Esophagus squamous epithelium (tissue), 5 donors: ENCODE measurements at places on chromosomes 4 and X.

- H3K27me3 ChIP-seq: no peaks in the 10 kb centered on the region
- H3K4me3 ChIP-seq: no peak overlapping the region
- no peak overlapping the region for H3K27ac ChIP-seq
- DNase-seq: no peak
Measured at GRCh38 chr4:121726642-121727268, 30.0 kb upstream of the ANXA5 start.

DNA sequence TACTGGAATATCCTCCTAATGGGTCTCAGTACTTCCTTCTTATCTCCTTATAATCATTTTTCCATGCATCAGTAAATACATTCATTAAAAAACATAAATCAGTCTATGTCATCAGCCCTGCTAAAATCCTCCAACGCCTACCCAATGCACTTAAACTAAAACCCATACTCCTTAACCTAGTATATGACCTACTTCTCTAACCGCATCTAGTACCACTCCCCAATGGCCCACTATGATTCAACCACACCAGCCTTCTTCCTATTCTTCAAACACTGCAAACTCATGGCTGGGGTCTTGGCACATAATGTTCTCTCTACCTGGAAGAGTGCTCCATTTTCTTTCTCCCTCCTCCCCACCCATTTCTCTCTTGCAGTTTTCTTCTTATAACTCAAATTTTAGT lies 18.7 kb downstream of the TEC start:
- H3K4me1 ChIP-seq: no peaks in the 10 kb centered on the region
- no peaks in the 10 kb centered on the region for H3K36me3 ChIP-seq
- no peak overlapping the region for H3K4me3 ChIP-seq
- DNase-seq: no peak
- H3K27ac ChIP-seq: no peak overlapping the region

DNA sequence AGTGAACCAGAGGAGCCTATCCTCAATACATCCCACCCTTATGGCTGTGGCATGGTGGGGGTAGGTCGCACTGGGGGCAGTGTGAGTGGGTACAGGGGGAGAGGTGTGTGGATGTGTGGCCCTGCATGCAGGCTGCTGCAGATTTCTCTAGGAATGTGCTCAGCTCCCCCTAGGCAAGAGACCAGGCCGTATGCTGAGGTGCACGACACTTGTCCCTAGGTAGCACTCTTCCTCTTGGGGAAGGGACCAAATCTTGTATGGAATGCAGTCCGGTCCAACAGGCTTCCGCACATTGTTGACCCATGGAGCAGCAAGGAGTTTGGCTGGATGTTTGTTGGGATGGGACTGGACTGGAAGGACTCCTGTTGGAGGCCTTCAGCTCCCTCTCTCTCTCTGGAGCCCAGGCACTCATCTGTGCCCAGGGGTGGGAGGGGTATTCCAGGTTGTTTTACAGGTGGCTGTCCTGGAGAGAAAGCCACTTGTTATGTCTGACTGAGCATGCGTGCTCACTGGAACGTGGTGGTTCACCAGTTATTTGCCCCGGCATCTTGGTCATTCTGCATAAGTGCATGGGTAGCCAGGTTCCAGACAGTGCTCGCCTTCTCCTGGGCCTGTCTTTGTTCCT lies 55.1 kb downstream of the NBDY start:
- no peaks in the 10 kb centered on the region for H3K4me1 ChIP-seq
- no peaks in the 10 kb centered on the region for H3K27me3 ChIP-seq
- no peaks in the 10 kb centered on the region for H3K36me3 ChIP-seq
- no peak for DNase-seq

GRCh38 chr4:25358515-25359275 lies 18.4 kb upstream of the ANAPC4 start:
- H3K27ac ChIP-seq: no peak overlapping the region
- no peak for DNase-seq
- H3K4me3 ChIP-seq: no peak overlapping the region
- no peaks in the 10 kb centered on the region for H3K27me3 ChIP-seq

GRCh38 chr4:19910861-19911525 lies 340.7 kb upstream of the SLIT2 start:
- H3K4me1 ChIP-seq: no peaks in the 10 kb centered on the region
- H3K36me3 ChIP-seq: no peaks in the 10 kb centered on the region
- no peak overlapping the region for H3K27ac ChIP-seq
- no peak overlapping the region for H3K4me3 ChIP-seq

- no peak overlapping the region for H3K4me3 ChIP-seq
- DNase-seq: no peak
- H3K4me1 ChIP-seq: no peaks in the 10 kb centered on the region
- H3K27me3 ChIP-seq: no peaks in the 10 kb centered on the region
- H3K36me3 ChIP-seq: no peaks in the 10 kb centered on the region
Measured at GRCh38 chr4:70236125-70236524, 6.3 kb upstream of the CSN3 start.

GRCh38 chr4:164779811-164780216 lies 25.9 kb downstream of the SMIM31 start:
- H3K36me3 ChIP-seq: no peaks in the 10 kb centered on the region
- DNase-seq: no peak
- H3K27ac ChIP-seq: no peak overlapping the region

- H3K4me1 ChIP-seq: no peaks in the 10 kb centered on the region
- DNase-seq: no peak
- no peak overlapping the region for H3K27ac ChIP-seq
Measured at GRCh38 chr4:120445186-120445585, 378.5 kb upstream of the MAD2L1 start.

- DNase-seq: no peak
- no peaks in the 10 kb centered on the region for H3K36me3 ChIP-seq
- peak overlapping the region; percentile 80 for H3K27ac ChIP-seq
- peak overlapping the region; percentile 63 for H3K4me3 ChIP-seq
- no peaks in the 10 kb centered on the region for H3K27me3 ChIP-seq
Measured at GRCh38 chr4:40316333-40316781, 18.8 kb upstream of the CHRNA9 start.

DNA sequence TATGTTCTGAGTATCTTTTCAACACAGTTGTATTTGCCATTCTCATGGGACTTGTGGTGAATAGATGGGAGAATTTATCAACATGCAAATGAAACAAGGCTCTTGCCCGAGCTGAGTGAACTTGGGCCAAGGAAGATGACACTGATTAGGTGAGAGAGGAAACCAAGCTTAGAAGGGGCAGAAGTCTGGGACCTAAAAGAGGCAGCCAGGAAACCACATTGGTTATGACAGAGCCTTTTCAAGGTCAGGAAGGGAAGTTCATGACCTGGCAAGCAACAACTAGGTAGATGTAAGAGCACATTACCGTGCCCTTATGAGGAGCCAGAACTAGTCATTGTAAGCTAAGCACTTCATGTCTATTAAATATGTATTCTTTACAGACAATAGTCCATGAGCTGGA lies 590.3 kb downstream of the PACRGL start:
- DNase-seq: no peak
- no peak overlapping the region for H3K4me3 ChIP-seq
- H3K27me3 ChIP-seq: no peaks in the 10 kb centered on the region
- no peak overlapping the region for H3K27ac ChIP-seq
- H3K36me3 ChIP-seq: no peaks in the 10 kb centered on the region

DNA sequence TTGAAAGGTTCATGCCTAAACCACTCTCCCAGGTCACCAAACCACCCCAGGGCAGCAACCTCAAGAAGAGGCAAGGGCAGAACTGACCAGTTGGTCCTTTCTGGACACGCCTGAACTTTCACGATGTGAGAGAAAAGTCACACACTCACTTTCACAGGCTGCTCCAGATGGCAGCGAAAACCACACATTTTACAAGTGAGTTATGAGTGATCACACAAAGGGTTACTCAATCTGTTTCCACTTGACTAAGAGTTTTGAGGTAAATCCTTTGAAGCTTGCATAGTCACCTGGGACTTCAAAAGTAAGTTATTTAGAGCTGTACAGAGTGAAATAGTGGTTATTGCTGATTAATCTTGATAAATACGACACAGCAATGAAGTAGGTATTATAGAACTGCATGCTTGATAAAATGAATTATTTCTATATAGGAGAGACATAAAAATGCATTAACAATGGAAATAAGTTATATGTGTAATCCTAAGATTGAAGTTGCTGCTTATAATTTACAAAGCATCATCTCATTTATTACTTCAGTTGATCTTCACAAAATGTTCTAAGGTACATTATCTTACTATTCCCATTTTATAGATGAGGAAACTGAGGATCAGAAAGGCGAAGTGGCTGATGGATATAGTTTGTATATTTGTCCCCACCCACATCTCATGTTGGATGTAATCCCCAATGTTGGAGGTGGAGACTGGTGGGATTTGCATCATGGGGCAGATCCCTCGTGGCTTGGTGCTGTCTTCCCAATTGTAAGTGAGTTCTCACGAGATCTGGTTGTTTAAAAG lies 103.0 kb upstream of the KLF3 start:
- H3K4me3 ChIP-seq: no peak overlapping the region
- H3K27ac ChIP-seq: no peak overlapping the region
- H3K27me3 ChIP-seq: no peaks in the 10 kb centered on the region
- no peaks in the 10 kb centered on the region for H3K36me3 ChIP-seq

- no peaks in the 10 kb centered on the region for H3K27me3 ChIP-seq
- H3K27ac ChIP-seq: no peak overlapping the region
- no peaks in the 10 kb centered on the region for H3K4me1 ChIP-seq
Measured at GRCh38 chrX:31670245-31670644, 598.4 kb upstream of the FTHL17 start.

DNA sequence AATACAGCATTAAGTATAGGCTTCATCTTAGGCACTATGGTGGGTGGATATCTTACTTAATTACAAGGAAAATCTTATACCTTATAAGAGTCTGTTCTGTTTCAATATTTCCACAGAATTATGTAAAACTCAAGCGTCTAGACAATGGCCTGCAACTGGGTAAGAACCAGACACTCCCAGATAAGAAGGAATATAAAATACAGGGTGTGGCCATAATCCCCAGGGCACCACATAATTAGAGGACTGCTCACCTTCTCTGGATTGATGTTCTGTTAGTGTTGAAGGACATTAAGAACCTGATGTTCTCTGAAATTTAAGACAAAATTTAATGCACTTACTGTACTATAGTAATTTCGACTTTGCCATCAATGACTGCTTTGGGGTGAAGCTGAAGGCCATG lies 198.2 kb upstream of the ARSJ start:
- H3K4me3 ChIP-seq: no peak overlapping the region
- H3K36me3 ChIP-seq: no peaks in the 10 kb centered on the region
- no peaks in the 10 kb centered on the region for H3K4me1 ChIP-seq
- DNase-seq: no peak
- H3K27ac ChIP-seq: no peak overlapping the region

GRCh38 chr4:4659871-4660651 lies 118.2 kb upstream of the STX18 start:
- H3K4me1 ChIP-seq: no peaks in the 10 kb centered on the region
- DNase-seq: no peak
- no peak overlapping the region for H3K27ac ChIP-seq
- H3K36me3 ChIP-seq: no peaks in the 10 kb centered on the region
- H3K4me3 ChIP-seq: no peak overlapping the region

- no peaks in the 10 kb centered on the region for H3K27me3 ChIP-seq
- H3K4me1 ChIP-seq: no peaks in the 10 kb centered on the region
- no peak overlapping the region for H3K4me3 ChIP-seq
Measured at GRCh38 chr4:24551492-24552289, 32.7 kb downstream of the DHX15 start.

DNA sequence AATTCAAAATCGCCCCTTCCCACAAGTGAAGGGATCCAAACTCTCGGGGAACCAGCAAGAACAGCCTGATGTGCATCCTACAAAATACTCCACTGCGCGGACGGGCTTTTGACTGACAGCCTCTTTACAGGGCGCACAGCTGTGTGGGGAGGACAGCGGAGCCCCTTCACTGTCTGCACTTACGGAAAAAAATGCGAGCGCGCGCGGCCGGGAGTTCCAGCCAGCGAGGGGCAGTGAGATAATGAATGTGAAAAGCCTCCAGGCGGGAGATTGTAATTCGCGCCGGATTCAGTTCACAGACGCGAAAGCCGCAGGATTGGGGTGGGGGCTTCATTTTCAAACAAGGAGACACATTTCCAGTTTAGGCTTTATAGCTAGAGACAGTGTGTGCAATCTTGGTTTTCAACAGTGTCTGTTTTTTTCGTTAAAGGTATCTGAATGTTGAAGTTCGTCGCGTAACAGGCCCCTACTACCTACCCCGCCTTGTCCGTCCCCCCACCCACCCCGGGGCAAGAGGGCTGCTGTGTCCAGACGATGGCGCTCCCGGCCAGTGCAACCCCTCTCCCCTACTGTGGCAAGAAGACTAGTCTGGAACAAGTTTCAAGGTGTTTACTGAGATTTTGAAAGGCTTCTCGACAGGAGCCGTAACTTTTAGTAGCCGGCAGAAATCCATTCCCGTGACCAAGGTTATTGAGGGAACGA lies 1.7 kb upstream of the GPR50 start:
- no peaks in the 10 kb centered on the region for H3K36me3 ChIP-seq
- H3K4me1 ChIP-seq: no peaks in the 10 kb centered on the region
- DNase-seq: no peak
- no peak overlapping the region for H3K27ac ChIP-seq
- peaks cover 3% of the 10 kb centered on the region for H3K27me3 ChIP-seq

GRCh38 chrX:109601486-109601885 lies 23.5 kb downstream of the KCNE5 start:
- no peaks in the 10 kb centered on the region for H3K27me3 ChIP-seq
- DNase-seq: no peak
- no peak overlapping the region for H3K27ac ChIP-seq
- no peaks in the 10 kb centered on the region for H3K4me1 ChIP-seq
- no peaks in the 10 kb centered on the region for H3K36me3 ChIP-seq

DNA sequence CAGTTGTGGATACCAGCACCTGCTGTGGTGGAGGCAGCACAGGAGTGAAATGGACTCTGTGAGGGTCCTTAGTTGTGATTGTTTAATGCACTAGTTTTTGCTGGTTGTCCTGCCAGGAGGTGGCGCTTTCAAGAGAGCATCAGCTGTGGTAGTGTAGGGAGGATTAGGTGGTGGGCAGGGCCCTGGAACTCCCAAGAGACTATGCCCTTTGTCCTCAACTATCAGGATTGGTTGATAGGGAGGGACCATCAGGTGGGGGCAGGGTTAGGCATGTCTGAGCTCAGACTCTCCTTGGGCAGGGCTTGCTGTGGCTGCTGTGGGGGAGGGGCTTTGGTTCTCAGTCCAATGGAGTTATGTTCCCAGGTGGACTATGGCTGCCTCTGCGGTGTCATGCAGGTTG lies 121.9 kb downstream of the RRAGB start:
- no peaks in the 10 kb centered on the region for H3K36me3 ChIP-seq
- H3K4me1 ChIP-seq: no peaks in the 10 kb centered on the region
- H3K4me3 ChIP-seq: no peak overlapping the region
- no peaks in the 10 kb centered on the region for H3K27me3 ChIP-seq
- H3K27ac ChIP-seq: no peak overlapping the region

DNA sequence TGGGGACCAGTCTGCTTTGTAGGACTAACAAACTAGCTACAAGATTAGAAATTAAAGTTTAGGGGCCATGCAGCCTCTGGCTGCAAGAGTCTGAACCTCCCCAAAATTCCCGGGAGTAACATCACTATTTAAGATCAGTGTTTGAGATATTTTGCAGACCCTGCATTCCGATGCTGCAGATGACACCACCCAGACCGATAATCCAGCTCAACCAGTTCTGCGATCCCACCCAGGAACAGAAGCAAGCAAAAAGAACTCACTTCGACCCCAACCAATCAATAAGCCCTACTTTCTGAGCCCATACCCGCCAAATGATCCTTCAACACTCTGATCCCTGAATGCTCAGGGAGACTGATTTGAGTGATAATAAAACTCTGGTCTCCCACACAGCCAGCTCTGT lies 877.8 kb downstream of the FAT4 start:
- no peak overlapping the region for H3K27ac ChIP-seq
- H3K36me3 ChIP-seq: no peaks in the 10 kb centered on the region
- H3K4me3 ChIP-seq: no peak overlapping the region
- H3K4me1 ChIP-seq: no peaks in the 10 kb centered on the region
- DNase-seq: no peak
- no peaks in the 10 kb centered on the region for H3K27me3 ChIP-seq
